ENCODE measurements at places on chromosomes 12 and 14. TPM values are rescaled to one million over a fixed set of nuclear protein-coding genes. Genes with fewer than 3 reads are reported as not detected.

Gene RFLNA
- total RNA-seq, result not detected

Gene MAP3K9
- 3.7 TPM for total RNA-seq

Gene KCNA1
- 0.32 TPM for total RNA-seq

Gene FGD4
- 44.4 TPM for total RNA-seq

Gene PMEL
- 1.2 TPM for total RNA-seq

Gene GPHB5
- not detected for total RNA-seq

Gene TAS2R42
- total RNA-seq, result not detected

Gene TWF1
- 53.9 TPM for total RNA-seq

Gene SPX
- 0.46 TPM for total RNA-seq

Gene ADSS1
- total RNA-seq, result 2.7 TPM

- peak; percentile 90 for DNase-seq
Measured at GRCh38 chr12:51217133-51217967, 512 bp downstream of the POU6F1 start.

DNA sequence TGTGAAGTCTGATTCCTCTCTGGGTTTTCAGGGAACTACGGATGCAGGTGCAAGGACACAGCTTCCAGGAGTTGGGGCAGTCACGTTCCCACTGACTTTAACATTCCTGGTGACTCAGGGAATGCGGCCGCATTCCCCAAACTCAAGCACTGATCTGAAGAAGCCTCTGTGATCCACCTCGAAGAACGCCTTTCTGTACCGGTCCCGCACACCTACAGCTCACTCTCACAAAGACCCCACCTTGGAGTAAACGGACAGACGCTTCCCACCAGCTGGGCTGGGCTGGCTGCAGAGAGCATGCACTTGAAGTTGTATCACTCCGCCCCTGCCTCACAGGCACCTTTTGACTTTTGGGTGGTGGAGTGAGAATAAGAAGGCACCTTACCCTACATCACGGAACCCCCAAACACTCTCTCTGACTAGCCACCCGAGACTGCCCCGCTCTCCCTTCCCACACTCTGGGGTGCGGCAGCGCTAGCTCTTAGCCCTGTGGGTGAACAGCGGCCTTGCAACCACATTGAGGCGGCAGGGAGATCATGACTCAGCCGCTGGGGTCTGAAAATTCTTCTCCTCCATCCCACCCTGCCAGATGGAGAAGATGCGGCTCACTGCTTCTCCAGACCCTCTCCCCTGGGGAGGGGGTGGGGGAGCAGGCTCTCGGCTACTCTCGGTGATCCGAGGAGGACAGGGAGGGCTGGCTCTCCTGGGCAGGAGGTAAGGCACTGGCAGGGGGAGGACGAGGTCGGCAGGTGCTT, 23.7 kb upstream of the HDAC7 start:
- peak; percentile 58 for DNase-seq

DNA sequence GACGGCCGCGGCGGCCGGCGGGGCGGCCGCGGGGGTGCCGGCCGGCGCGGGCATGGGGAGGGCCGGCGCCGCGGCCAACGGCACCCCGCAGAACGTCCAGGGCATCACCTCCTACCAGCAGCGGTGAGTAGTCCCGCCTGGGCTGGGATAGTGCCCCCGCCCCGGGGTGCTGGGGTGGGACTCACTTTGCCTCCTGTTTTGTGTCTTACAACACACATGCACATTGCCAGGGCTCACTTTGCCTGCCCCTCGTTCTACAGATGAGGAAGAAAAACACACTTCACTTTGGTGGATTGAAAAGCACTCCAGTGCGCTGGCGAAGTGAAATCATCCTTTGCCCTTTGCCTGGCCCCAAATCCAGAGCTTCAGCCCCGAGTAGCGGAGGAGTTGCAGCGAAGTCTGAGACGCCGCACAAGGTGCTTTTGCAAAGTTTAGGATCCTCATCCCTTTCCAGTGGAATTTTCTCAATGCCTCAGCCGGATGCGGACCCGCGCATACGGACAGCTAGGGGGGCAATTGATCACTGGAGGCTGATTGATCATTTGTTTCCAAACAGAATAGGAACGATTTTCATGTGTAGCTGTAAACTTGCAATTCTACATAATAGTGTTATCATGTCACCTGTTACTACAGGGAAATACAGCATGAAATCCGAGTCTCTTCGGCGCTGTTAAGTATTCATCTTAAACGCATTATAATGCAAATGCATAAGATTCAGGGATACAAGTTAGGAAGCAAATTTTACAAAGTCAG, 3.6 kb upstream of the NPAS3 start:
- DNase-seq, result no peak

DNA sequence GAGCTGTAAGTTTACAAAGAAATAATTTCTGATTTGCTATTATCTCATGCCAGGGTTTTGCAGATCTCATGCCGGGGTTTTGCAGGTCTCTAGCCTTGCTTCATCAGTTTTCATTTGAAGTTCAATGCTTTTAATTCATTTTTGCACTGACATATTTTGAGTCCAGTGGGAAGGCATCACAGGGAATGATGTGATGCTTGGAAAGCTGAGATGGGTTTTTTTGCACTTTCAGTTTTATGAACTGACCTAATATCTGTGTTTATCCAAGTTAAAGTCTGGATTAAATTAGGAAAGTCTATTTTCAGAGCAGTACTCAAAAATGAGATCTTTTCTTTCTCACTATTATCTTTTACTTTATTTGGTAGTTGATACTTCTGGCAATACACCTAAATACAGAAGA, 23.6 kb upstream of the REP15 start:
- DNase-seq, result no peak

- DNase-seq, result no peak
Measured at GRCh38 chr12:11856971-11857370, 207.5 kb downstream of the ETV6 start.

DNA sequence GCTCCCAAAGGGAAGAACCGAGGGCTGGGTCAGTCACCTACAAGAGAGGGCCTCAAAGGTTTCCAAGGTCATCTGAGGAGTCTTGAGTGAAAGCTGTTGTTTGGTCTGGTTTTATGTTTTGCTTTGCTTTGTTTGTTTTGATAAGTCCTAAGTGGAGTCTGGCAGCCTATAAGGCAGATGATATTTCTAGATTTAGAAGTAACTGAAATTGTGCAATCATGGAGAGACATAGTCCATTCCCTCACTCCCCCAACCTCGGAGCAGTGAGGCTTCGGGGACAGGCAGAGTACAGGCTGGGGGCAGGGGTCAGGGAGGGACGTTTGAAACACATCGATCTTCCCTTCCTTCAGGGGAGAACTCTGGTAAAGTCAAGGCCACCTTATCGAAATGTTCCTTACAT, 42.3 kb downstream of the TTC9 start:
- no peak for DNase-seq

DNA sequence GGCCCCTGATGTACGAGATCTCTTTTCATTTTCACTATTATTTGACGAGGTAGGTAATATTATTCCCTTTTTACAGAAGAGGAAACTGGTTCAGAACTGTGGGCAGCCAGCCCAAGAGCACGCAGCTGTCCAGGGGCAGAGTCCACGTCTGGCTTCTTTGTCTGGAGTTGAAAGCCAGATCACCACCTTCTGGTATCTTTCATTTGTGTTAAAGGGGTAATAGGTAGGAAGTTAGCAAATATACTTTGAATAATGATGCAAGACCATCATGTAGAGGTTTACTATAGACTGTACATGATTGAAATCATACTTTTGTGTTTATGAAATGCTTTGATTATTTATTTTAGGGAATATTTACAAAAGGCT, 144.1 kb upstream of the AMIGO2 start:
- no peak for DNase-seq

DNA sequence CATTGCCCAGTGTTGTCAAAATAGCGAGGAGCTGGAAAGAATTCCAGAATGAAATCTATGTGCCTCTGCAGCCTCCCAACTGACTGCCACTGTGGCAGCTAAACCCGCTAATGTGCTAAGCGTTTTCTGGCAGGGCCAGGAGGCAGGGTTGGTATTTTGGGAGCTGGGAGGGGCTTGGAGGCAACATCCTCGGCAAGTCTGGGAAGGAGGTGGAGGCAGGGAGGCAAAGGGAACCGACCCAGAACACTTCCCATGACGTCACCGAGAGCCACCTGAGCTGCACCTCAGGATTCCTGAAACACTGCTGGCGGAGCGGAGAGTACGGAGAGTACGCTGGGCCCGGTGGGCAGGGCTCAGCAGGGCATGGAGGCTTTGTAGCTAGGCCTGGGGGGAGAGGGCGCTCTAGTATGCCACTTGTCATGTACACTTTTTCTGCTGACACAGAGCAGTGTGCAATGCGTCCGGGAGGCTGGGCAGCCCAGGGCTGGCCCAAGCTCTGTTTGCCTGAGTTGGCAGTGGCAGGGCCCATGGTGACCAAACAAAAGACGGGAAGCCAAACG, 81.5 kb downstream of the DPF3 start:
- no peak for DNase-seq

GRCh38 chr12:81502912-81503695, 256.0 kb downstream of the PPFIA2 start:
- DNase-seq, result no peak

DNA sequence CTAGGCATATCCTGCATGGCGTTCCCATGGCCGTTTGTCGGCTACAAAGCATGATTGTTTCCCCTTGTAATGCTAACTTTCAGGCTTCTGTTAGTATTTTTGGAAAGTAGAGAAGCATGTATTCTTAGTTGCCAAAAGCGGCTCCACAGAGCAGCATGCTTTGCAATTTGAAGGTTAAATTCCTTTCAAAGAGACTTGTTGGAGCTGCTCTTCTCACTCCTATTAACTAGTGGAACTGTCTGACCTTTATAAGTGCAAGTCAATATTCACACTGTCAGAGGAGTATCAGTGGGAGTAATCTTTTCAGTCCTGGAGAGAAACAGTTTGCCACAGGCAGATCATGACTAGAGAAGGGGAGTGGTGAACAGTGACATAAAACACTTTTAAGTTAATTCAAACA, 656.1 kb upstream of the NOVA1 start:
- DNase-seq, result no peak

DNA sequence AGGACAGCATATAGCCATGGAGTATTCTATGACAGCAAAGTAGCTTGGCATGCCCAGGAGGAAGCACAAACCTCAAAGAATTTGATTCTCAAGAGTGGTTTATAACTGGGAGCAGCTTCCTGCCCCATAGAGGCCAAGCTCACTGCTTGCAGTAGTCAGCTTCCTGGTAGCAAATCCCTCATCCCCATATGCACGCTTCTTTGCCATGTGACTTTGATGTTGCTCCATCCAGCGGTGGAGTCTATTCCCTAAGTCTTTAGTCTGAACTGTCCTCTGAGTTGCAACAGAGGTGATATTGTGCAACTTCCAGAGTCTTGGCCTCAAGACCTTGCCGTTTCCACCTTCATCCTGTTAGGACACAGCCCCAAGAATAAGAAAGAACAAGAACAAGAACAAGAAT, 996.8 kb upstream of the TMEM132C start:
- DNase-seq, result no peak

- DNase-seq, result no peak
Measured at GRCh38 chr14:90275820-90276219, 19.5 kb downstream of the PSMC1 start.

DNA sequence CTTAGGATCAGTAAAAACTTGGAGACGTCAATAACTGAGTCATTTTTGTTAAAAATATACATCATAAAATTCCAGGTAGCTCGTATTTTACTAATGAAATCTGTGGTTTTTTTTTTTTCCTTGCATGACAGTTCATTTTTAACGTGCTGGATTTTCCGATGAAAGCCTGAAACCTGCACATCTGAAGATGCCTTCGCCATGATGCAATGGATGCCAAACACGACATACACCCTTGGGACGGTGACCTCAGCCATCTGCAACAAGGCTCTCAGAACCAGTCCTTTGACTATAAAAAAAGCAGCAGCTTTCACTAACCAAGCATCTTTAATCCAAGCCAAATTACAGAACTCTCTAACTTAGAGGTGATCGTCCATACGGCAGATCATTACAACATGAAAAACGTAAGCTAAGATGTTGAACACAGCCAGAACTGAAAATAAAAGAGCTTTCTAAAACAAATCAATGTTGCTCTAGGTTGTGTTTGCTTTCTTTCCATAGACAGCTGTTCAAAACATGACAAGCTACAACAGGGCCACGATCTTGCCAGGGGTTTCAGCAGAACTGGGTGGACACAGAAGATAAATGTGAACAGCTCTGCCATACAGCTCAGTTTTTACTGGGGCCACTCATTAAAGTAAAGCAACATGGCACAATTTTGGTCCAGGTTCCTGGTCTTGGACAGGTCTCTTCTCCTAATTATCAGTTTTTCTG, 7.8 kb downstream of the NIN start:
- no peak for DNase-seq

DNA sequence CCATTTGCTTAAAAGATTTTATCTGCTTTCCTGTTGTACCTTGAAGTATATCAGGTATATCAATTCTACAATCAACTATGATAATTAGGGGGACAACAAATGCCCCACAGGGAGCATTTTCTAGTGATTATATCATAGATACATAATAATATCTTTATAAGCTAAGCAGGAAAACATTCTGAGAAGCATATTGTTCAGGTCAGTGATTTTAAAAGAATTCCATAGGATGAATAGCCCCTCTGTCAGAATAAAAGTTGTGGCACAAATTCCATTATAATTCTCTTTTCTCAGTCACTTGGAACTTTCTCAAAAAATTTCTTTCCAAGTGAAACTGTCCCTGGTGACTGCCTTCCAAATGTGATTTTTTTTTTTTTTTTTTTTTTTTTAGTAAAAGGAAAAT, 32.9 kb upstream of the HMGA2 start:
- no peak for DNase-seq

- no peak for DNase-seq
Measured at GRCh38 chr14:95323917-95324316, 4.2 kb upstream of the CLMN start.

GRCh38 chr12:17971850-17972249, 118.1 kb downstream of the RERGL start:
- no peak for DNase-seq

DNA sequence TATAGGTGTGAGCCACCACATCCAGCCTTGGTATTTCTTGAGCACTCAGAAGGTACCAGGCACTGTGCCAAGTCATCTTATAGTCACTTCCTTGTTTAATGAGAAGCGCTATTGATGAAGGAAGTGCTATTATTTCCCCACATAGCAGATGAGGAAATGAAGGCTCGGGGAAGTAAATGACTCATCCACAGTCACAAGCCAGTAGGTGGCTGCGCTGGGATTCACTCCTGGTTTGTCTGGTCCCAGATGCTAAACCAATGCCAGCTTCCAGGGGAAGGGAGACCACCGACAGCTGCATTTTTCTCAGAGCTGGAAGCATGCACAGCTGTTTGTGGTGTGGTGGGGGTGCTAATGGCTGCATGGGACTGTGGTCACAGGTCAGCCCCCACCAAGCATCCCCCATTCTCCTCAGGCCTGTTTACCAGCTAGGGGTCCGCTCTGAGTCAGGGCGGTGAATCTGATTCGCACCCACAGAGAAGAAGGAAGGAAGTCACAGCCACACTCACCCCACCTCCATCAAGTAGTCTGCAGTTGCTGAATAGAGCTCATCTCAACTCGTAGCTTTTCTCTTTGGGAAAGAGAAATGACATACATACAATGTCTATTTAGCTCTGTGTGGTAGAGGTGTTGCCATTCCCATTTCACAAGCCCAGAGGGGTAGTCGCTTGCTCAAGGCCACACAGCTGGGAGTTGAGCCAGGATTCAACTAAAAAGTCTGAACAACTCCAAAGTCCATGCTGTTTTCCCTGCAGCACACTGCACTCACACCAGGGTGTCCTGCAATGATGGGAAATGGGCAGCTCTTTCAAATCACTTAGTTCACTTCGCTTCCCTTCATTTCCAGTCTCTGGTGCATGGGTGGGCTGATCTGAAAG, 6.3 kb upstream of the LTBP2 start:
- DNase-seq, result peak; percentile 87

Measured in spleen (tissue), 13 donors.